ENCODE measurements at places on chromosomes 6 and 20. TPM values are rescaled to one million over a fixed set of nuclear protein-coding genes. Genes with fewer than 3 reads are reported as not detected.

ZSCAN31 gene
- 0.79 TPM for total RNA-seq

HLA-C gene
- total RNA-seq = 857 TPM

SLC9A8 gene
- 15.7 TPM for total RNA-seq

CD93 gene
- total RNA-seq = 1.5 TPM

LPA gene
- total RNA-seq = not detected

OR12D3 gene
- total RNA-seq = not detected

LPIN3 gene
- 1.2 TPM for total RNA-seq

LRRC73 gene
- 0.14 TPM for total RNA-seq

KIAA1755 gene
- not detected for total RNA-seq

GSTA3 gene
- total RNA-seq = not detected

SLC12A5 gene
- not detected for total RNA-seq

LIME1 gene
- total RNA-seq = 10.1 TPM

OLIG3 gene
- not detected for total RNA-seq

PHF1 gene
- total RNA-seq = 29.5 TPM

ZKSCAN8 gene
- total RNA-seq = 17.7 TPM

SULF2 gene
- total RNA-seq = 1.2 TPM

LHFPL5 gene
- not detected for total RNA-seq

TP53TG5 gene
- total RNA-seq = not detected

UBR2 gene
- total RNA-seq = 30.8 TPM

PREP gene
- 55.2 TPM for total RNA-seq

NKX2-2 gene
- not detected for total RNA-seq

FGD2 gene
- 0.57 TPM for total RNA-seq

MEP1A gene
- total RNA-seq = not detected
